ENCODE measurements at places on chromosomes 3 and 15.

DNA sequence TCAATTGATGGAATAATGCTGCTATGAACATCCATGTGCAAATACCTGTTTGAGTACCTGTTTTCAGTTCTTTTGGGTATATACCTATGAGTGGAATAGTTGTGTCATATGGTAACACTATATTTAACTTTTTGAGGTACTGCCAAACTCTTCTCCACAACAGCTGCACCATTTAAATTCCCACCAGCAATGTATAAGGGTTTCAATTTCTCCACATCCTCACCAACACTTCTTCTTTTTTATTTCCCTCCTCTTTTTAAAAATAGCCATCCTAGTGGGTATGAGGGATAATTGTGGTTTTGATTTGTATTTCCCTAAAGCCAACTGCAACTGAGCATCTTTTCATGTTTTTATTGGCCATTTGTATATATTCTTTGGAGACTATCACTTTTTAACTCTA lies 31.3 kb upstream of the ARHGEF3 start:
- no peak for DNase-seq

GRCh38 chr3:183085634-183086390 lies 13.5 kb downstream of the MCCC1 start:
- peak; percentile 71 for DNase-seq

- no peak for DNase-seq
These were observed 156.6 kb upstream of the IL12A start for GRCh38 chr3:159832024-159832423.

DNA sequence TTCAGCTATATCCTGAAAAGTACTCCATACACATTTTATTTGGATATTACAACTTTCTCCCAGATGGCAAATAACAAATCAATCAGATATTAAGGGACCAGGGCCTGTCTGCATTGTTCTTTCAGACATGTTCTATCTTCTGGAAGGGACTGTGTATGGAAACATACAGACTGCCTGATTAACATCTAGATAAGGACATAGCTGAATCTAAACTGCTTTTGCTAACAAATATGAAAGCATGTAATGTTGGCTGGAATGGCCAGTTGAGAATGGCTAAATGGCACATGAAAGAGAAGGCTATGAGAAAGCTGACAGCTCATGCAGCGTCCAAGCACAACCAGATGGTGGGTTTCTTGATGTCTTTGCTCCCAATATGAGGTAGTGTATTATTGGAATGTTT lies 149.4 kb downstream of the CFAP20DC start:
- no peak for DNase-seq

- DNase-seq, result no peak
These were observed 504.9 kb downstream of the TBL1XR1 start for GRCh38 chr3:176692199-176692965.

DNA sequence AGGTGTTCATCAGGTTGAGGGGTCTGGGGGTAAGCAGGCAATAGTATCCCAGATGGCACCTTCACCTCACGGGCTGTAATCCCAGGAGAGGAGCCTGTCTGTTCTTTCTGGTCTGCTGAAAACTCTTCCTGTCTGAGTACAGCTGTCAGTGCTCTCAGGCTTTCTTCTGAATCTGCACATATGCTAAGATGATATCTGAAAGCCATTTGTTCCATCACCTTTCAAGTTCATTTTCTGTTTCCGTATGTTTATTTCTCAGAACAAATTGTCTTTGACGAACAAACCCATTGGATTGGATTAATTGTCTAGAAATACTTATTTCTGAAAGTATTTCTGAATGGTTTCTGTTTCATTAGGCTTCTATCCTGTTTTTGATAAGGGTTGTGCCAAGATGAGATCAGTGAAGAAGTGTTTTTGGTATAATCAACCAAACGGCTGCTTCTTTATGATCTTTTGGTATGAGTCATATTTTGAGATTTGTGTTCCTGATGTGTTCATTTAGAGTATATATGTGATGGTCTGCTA lies 13.3 kb downstream of the ZNF592 start:
- no peak for DNase-seq

DNA sequence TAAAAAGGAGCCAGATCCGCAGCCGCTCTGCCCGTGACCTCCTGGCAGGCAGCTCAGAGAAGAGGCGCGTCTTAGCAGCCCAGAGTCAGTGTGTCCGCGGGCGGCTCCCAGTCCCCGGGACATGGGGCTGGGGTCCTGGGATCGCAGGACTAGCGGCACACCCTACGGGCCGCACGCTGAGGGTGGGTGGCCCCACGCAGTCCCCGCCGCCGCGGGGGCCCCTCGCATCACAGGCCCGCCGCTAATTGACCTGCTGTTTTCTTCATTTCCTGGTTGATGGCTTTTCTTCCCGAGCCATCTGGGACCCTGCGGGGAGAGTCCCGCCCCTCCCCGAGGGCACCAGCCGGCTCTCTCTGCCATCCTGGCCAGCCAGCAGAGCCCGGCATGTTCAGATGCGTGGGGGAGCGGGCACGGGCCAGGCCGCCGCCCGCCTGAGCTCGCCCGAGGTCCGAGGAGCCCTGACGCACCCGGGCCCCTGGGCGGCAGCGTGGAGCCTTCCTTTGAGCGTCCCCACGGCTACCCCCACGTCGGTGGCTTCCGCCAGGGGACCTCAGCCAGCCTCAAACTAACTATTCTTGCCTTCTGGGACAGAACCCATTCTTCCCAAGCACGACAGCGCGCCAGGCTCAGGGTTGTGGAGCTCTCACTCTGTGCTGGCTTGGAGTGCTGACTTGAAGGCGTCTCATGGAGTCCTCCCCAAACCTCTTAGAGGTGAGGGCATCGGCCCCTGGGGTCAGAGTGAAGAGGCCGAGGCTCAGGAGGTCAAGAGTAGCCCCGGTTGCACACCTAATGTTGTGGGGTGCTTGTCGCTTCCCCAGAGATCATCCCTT lies 34.6 kb upstream of the CACNA2D3 start:
- DNase-seq, result peak; percentile 81

DNA sequence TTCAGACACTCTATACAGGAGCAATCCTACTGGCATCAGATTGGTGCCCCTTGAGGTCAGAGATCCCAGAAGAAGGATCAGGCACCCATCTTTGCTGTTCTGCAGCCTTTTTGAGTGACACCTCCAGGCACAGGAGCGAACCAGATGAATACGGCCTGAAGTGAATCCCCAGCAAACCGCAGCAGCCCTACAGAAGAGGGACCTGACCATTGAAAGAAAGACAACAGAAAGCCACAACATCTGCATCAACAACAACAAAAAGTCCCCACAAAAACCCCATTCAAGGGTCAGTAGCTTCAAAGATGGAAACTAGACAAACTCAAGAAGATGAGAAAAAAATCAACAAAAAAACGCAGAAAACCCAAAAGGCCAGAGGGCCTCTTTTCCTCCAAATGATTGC lies 130.4 kb downstream of the PPM1L start:
- DNase-seq, result no peak

- no peak for DNase-seq
These were observed 143.3 kb upstream of the RBMS3 start for GRCh38 chr3:29137601-29138000.

GRCh38 chr3:52197842-52198625 lies at the start of gene ALAS1:
TSS of gene ALAS1 (plus strand) at chr3:52198160. CDS start at chr3:52199242, 1,082 bp downstream.
- peak; percentile 98 for DNase-seq

DNA sequence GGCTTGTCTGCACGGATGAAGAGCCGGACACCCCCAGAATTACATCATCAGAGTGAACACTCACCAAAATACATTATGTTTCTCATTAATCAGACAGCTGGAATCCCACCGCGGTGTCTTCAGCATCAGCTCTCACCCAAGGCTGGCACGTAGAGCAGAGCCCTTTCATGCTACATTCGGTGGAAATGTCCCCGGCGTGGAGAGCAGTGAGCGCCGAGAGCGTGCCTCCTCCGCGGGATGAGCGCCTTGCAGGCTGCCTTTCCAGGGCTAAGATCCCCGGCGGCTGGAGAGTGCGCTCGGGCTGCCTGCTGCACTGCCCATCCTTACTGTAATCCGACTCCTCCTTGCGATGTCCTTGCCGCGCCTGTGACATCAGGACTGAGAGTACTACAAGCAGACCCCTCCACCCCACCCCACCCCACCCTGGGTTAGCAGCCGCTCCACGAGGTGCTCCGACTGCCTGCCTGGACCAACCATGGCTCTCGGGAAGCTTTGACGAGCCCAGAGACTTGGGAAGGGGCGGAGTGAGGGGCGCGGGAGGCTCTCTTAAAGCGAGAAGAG lies at the start of gene ZNF385D:
Gene ZNF385D, minus strand, starts transcription at position 380 of the 561 bp plus-strand sequence. Its CDS starts 294 bp downstream, at position 86.
- peak; percentile 88 for DNase-seq

GRCh38 chr3:72018343-72018984 lies 233.5 kb upstream of the PROK2 start:
- peak; percentile 58 for DNase-seq

GRCh38 chr3:166123576-166123975 lies 286.4 kb upstream of the BCHE start:
- DNase-seq, result no peak

GRCh38 chr3:177282119-177282655 lies 84.9 kb upstream of the TBL1XR1 start:
- no peak for DNase-seq

DNA sequence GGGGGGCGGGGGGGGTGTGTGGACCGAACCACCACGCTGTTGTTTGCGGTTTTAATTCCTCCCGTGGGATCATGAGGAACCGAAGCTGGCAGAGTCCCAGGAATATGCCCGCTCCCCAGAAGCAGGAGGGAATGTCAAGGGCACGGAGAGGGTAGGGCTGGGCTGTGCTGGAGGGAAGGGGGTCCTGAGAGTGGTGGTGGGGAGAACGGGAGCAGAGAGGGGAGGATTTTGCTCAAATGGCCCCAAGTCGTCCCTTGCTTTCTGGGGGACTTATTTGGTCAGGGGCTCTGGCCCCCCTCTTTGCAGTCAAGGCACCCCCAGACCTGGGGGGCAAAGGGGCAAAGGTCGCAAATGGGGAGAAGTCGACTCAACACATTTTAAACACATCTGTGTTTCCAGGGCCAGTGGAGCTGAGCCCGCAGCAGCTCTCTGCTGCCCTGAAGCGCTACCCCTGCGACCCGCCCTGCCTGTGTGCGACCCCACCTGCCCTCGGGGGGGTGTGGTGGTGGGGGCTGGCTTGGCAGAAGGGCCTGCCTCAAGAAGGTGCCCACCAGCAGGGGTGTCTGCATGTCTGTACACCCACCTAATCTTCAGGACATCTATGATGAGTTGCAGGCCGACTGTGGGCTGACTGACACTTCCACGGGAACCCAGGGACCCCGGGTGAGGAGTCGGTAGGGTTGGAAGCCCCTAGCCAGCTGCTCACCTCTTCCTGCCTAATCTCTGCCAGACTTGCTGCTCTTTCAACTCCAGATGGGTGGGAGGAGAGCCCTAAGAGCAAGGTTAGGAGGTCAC lies 602 bp upstream of the ATP2B2 start:
- DNase-seq, result no peak

- DNase-seq, result no peak
These were observed 109.5 kb downstream of the PGPEP1L start for GRCh38 chr15:98898122-98898521.

DNA sequence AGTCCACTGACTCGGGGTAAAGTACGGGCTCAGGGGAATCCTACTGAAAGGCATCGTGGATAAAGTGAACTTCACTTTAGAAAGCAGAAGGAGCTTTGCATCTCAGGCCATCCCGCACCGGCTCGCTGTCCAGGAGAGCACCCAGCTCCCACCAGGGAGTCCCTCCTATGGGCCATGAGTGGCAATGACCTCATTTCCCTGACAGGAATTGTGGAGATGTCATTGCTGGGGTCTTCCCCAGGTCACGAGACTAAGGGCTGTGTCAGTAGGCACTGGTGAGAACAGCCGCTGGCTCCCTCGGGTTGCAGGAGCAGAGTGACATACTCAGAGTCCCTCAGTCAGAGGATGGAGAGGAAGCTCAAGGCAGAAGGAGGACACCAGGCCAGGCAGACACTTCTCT lies 97.3 kb downstream of the XXYLT1 start:
- DNase-seq, result no peak

- DNase-seq, result no peak
These were observed 198.2 kb downstream of the SSR3 start for GRCh38 chr3:156356537-156357363.

- DNase-seq, result no peak
These were observed 10.4 kb downstream of the TMEM41A start for GRCh38 chr3:185488465-185488864.

DNA sequence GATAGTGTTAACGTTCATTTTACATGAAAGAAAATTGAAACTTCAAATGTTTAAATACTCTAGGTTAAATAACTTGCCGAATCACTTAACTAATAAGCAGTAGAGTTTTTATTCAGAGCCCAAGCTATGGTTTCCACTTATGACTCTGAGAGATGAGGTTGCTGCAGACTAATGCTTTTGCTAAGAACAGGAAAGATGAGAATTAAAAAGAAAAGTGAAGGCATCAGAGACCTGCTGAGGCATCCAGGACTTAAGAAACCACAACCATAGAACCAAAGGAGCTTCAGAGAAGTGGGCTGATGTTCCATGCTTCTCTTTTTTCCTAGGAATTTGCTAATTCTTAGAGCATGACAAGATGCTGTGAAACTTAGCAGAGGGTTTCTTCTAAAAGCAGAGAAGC lies 9.5 kb downstream of the HMG20A start:
- no peak for DNase-seq

DNA sequence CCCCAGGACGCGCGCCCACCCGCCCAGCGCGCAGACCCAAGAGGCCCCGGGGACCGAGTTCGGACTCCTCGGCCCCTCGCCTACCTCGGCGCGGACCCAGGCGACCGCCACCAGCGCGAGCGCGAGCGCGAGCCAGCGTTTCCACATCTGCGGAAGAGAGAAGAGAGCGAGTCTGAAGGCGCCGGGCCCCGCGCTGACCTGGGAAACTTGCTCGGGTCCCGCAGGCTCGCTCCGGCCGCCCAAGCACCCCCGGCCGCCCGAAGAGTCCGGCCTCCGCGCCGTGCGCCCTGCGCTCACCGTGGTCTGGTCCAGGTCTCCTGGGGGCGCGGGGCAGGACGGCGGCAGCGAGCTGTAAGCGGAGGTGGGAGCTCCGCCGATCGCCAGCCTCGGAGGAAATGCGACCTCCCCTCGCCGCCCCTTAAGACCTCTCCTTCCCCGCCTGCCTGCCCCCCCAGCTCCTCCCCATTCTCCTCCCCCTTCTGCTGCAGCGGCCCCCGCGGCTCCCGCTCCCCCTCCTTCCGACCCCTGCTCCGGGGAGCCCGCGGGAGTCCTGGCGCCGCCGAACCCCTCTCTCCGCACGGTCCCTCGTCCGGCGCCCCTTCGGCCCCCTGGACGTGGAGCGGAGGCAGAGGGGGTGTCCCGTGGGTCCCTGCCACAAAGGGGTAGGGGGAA lies at the start of gene FSTL1:
Gene FSTL1, minus strand, starts transcription at position 393 of the 672 bp plus-strand sequence. Its CDS starts 246 bp downstream, at position 147.
- peak; percentile 68 for DNase-seq

Data from ELF-1 (cell line).